ENCODE measurements at places on chromosomes 11 and 22.

DNA sequence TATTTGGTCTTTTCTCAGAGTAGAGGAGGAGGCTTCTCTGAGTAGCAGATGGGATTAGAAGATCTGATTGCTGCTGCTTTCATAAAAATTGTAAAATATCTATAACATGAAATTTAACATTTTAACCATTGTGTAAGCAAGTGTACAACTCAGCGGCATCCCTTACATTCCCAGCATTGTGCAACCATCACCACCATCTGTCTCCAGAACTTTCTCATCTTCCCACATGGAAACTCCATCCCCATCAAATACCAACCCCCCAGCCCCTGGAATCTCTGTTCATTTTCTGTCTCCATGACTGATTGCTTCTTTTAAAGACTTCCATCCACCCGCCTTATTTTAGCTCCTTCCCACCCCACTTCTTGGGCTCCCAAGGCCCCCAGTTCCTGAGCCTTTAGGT lies 32.3 kb downstream of the MRGPRD start:
- no peak for DNase-seq

DNA sequence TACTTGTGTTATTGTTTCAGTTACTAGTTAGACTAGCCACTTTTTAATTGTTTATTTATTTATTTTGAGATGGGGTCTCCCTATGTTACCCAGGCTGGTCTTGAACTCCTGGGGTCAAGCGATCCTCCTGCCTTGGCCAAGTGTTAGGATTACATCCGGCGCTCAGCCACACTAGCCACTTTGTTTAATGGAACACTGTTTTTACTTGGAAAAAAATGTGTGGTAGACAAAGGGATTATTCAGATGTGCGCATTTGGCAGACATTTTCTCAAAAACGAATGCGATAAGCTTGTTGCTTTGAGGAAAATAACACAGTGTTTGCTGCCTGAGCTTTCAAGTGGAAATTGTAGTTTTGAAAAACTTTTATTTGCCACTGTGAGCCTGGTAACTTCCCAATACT lies 51.0 kb downstream of the CTNND1 start:
- peak; percentile 72 for DNase-seq

GRCh38 chr22:43186272-43187170 lies at the start of gene TTLL12:
Gene TTLL12, minus strand, starts transcription at chr22:43187134. Its CDS starts 65 bp downstream, at chr22:43187069.
- DNase-seq = peak; percentile 48

GRCh38 chr11:34468209-34468841 lies 29.6 kb downstream of the CAT start:
- no peak for DNase-seq

DNA sequence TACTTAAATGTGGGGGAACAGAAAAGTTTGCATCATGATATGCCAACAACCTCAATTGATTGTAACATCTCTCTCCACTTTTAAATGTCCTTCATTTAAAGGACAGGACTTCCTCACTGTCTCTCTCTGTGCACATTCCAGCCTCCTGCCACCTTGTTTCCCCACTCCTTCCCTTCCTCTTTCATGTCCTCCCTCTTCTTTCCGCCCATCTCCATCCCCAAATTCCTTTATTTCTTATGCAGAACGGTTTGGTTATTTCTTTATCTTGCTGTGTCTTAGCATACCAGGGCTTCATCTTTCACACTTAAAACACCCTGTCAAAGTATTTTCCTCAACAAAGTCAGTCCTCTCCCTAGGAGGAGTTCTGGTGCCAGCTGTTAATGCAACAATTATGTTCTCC lies 293.8 kb downstream of the NXPE2 start:
- DNase-seq = no peak

DNA sequence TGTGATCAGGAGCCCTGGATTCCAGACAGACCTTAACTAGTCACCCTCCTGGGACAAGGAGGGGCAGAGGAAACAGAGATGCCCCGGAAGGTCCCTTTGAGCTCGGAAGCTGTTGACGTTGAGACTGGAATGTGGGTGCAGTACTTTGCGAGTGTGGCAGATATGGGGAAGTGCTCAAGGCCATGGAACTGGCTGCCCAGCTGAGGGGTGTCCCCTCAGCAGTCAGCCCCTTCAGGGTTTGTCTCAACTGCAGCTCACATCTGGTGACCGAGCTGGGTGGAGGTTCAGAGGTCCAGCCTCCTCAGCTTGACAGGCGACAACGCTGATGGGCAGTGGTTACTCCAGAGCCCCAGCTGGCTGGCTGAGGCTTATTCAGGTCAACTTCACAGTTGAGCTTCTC lies 150.3 kb upstream of the SNX19 start:
- no peak for DNase-seq

DNA sequence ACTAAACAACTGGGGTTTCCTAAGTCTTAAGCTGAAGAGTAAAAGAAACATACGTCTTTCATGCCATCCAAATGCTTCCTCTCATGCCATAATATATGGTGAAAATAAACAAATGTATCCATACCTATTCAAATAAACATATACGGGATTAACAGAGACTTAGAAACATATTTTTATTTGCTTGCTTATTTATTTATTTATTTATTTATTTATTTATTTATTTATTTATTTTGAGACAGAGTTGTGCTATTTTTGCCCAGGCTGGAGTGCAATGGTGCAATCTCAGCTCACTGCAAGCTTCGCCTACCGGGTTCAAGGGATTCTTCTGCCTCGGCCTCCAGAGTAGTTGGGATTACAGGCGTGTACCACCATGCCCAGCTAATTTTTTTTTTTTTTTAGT lies 291.6 kb upstream of the CNTN5 start:
- no peak for DNase-seq

DNA sequence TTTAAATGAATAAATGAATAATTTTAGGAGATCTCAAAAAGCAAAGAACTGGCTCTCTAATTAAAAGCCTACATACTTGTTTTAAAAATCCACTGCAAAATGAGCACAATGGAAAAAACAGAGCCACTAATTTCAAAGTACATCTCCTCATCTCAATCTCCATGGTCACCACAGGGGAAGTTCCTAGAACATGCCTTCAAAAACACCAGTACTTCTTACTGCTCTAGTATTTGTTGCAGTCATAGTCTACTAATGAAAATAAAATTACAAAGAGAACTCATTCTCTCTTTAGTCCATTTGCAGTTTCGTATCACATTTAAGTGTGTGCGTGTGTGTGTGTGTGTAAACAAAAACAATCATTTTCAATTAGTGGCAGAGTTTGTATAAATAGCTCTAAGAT lies 54.0 kb downstream of the PIK3C2A start:
- DNase-seq = no peak

GRCh38 chr11:23263466-23263865 lies 403.2 kb upstream of the CCDC179 start:
- DNase-seq = no peak

DNA sequence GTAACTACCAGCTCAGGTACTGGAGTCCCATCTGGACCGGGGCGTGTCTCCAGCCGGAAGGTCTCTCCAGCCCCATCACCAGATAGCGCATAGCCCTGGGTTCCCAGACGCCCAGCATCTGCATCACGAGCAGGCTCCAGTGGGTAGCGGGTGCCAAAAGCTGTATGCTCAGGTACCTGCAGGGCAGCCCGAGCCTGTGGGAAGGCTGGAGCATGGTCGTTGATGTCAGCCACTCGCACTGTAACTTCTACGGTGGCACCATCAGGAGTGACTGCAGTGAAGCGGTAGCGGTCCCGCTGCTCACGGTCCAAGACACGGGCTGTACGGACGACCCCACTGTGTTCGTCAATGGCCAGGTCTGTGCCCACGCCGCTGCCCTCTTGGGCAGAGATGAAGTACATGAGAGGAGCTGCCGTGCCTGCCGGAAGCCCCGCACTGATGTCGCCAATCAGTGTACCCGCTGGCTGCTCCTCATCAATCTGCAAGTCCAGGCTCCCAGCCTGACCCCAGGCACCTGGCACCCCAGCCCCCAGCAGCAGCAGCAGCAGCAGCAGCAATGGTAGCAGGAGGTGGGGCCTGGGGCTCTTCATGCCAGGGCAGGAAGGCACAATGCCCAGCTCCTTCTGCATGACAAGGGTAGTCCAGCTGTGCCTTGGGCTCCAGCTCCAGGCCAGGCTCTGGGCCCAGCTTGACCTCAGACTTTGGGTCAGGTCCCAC lies 14.5 kb downstream of the DCHS1 start:
- peak; percentile 70 for DNase-seq

GRCh38 chr11:63012839-63013238 lies 2.8 kb downstream of the SLC22A8 start:
- DNase-seq = no peak

DNA sequence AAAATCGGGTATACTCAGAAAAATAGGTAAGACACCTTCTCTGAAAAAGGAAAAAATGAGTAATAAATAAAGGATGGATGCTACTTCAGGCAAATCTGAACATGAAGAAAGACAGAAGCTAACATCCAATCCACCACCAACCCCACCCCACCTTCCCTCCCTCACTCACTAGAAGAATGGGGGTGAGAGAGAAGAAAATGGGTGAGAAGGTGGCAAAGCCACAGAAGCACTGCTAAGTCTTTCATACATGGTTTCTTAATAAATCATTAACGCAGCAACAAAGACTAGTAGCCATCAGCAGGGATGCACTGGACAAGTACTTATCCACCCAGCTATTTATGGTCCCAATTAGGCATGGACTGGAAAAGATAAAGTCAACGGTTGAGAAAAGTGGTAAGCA lies 5.9 kb downstream of the FHIP1B start:
- no peak for DNase-seq

GRCh38 chr22:25941365-25941960 lies 199.5 kb downstream of the MYO18B start:
- DNase-seq = no peak

Data from putamen (tissue), 1 donor.